ENCODE measurements at places on chromosomes 6 and 20. TPM values are rescaled to one million over a fixed set of nuclear protein-coding genes. Genes with fewer than 3 reads are reported as not detected.
A peak's percentile ranks its signal among the peaks of the same experiment; 100 is the strongest.

DNA sequence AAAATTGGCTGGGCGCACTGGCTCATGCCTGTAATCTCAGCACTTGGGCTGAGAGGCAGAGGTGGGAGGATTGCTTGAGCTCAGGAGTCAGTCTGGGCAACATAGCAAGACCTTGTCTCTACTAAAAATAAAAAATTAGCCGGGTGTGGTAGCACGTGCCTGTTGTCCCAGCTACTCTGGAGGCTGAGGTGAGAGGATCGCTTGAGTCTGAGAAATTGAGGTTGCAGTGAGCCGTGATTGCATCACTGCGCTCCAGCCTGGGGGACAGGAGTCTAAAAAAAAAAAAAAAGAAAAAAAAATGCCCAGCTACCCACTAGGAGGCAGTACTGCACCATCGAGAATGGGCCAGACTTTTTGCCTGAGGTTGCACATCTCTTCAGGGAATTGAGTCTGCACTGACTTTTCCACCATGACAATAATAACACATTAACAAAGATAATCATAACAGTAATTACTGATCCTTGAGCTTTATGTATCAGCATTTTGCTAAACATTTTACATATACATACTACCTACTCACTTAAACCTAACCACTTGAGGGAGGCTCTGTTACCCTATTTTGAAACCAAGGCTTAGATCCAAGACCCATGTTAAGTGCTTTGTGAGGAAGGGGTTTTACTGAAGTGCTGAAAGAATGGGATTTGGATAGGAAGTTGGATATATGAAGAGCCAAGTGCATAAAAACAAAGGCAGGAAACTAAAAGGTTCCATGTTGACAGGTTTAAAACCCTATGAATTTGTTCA lies 21.0 kb downstream of the SRSF3 start:
- H3K36me3 ChIP-seq: peaks cover 10% of the 10 kb centered on the region
- no peak overlapping the region for H3K27ac ChIP-seq
- peak; percentile 61 for DNase-seq
- no peaks in the 10 kb centered on the region for H3K27me3 ChIP-seq

DNA sequence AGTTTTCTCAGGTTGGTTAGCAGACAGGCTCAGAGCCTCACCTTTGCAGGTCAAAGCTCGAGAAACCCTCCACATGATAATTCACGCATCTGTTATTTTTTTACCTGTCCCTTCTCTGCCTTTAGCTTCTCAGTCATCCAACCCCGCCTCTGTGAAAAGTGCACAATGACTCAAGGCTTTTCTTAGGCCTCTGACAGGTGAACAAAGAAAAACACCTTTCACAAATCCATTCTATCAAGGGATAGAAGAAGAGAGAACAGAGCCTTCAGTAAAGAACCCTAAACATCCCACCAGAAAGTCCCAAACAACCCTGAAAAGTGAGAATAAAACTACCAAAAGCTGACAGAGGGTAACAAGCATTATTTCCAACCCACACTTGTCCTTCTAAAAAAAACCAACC lies 178.2 kb downstream of the GJA10 start:
- peaks cover 32% of the 10 kb centered on the region for H3K27me3 ChIP-seq
- no peaks in the 10 kb centered on the region for H3K4me1 ChIP-seq
- H3K4me3 ChIP-seq: no peak overlapping the region
- H3K27ac ChIP-seq: no peak overlapping the region

DNA sequence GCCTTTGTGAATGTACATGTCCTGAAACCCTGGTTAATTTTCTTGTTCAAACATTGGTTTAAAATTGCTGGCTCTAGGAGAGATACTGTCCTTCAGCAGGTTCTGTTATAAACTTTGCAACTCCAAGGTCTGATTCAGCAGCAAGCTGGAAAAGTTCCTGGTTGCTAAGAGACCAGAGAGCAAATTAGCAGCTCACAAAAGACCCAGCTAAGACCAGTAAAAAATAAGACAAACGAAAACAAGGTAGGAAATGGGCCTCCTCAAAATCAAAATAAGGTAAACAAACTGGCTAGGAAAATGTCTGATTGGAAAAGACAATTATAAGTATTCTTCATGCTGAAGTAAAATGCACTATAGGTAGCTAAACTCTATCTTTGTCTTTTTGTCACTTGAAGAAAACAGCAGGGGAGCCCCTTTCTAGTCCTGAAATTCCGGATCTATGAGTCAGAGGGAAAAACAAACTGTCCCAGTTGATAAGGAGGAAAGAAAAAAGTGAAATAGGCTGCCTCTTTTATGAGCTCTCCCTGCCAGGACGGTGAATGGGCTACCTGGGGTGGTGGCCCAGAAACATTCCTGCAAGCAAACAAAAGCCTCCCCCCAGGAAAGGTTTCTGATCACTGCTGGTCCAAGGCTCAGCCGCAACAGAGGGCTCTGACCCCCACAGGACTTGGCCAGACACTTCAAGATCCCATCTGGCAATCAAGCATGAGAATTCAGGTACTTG lies 41.6 kb downstream of the UNC5CL start:
- no peaks in the 10 kb centered on the region for H3K27me3 ChIP-seq
- H3K4me3 ChIP-seq: peak overlapping the region; percentile 20
- DNase-seq: peak; percentile 95
- H3K27ac ChIP-seq: peak overlapping the region; percentile 87
- H3K4me1 ChIP-seq: peaks cover 82% of the 10 kb centered on the region

GRCh38 chr6:47059216-47059885 lies 17.2 kb upstream of the ADGRF1 start:
- no peak overlapping the region for H3K27ac ChIP-seq
- H3K4me1 ChIP-seq: peaks cover 42% of the 10 kb centered on the region
- no peaks in the 10 kb centered on the region for H3K36me3 ChIP-seq
- no peaks in the 10 kb centered on the region for H3K27me3 ChIP-seq

DNA sequence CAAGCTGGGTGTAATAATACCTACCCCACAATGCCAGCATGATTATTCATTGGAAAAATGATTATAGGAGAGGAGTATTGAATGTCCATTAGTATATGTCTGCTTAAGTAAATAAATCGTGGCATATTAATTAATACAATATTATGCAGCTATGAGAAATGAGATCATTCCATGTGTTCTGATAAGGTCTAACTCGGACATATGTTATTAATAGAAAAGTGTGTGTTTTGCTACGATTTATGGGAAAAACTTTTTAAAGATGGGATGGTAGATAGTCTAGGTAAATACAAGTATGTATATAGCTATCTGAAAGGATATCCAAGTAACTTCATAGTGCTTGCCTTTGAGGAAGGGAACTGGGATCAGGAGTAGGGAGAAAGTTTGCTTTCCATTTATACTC lies 61.5 kb upstream of the CDKAL1 start:
- H3K36me3 ChIP-seq: 0 out of 2 replicates have a peak, but pooled peaks cover 1% of the 10 kb centered on the region
- no peaks in the 10 kb centered on the region for H3K27me3 ChIP-seq
- H3K27ac ChIP-seq: no peak overlapping the region
- DNase-seq: no peak
- H3K4me1 ChIP-seq: no peaks in the 10 kb centered on the region

GRCh38 chr6:147285087-147285855 lies 81.1 kb downstream of the STXBP5 start:
- H3K27me3 ChIP-seq: no peaks in the 10 kb centered on the region
- DNase-seq: peak; percentile 46
- H3K27ac ChIP-seq: no peak overlapping the region
- no peak overlapping the region for H3K4me3 ChIP-seq
- H3K4me1 ChIP-seq: no peaks in the 10 kb centered on the region

DNA sequence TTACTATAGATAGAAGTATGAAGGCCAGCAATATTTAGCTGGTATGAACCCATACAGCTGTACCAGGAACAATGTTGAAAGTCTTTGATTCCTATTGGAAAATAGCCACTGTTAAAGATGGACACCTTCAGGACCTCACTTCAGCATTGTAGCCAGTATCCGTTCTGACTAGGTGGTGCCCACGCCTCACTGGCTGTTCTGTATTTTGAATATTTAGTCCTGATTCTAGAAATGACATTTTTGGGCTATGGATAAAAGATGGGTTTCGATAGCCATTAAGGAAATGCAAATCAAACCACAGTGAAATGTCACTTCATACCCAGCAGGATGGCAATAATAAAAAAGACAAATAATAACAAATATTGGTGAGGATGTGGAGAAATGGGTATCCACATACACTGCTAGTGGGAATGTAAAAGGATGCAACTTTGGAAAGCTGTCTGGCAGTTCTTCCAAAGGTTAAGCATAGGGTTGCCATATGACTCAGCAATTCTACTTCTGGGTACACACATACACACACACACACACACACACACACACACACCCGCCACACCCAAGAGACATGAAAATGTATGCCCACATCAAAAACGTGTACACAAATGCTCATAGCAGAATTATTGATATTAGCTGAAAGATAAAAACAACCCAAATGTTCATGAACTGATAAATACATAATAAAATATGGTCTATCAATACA lies 56.8 kb downstream of the UTRN start:
- no peaks in the 10 kb centered on the region for H3K27me3 ChIP-seq
- DNase-seq: peak; percentile 63
- H3K4me3 ChIP-seq: no peak overlapping the region
- no peaks in the 10 kb centered on the region for H3K36me3 ChIP-seq
- peak overlapping the region; percentile 56 for H3K27ac ChIP-seq
- peaks cover 96% of the 10 kb centered on the region for H3K4me1 ChIP-seq

DNA sequence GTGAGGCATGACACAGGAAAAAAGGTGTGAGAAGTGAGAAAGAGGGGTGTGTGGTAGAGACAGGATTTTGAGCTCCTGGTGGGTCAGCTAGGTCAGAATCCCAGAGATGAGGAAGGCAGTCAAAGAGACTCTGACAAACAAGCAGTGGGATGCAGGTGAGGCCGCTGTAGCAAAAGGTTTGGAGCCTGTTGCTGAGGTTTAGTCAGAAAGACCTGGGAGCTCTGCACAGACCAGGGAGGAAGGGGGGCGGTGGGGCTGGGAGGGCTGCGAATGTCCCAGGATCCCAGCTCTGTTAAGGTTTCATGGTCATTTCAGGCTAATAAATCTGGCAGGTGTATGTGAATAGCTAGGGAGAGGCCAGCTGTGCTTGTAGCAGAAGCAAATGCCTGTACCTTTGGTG lies 373.9 kb upstream of the SYNCRIP start:
- H3K27me3 ChIP-seq: no peaks in the 10 kb centered on the region
- no peak overlapping the region for H3K4me3 ChIP-seq
- H3K4me1 ChIP-seq: no peaks in the 10 kb centered on the region
- no peaks in the 10 kb centered on the region for H3K36me3 ChIP-seq
- H3K27ac ChIP-seq: no peak overlapping the region

DNA sequence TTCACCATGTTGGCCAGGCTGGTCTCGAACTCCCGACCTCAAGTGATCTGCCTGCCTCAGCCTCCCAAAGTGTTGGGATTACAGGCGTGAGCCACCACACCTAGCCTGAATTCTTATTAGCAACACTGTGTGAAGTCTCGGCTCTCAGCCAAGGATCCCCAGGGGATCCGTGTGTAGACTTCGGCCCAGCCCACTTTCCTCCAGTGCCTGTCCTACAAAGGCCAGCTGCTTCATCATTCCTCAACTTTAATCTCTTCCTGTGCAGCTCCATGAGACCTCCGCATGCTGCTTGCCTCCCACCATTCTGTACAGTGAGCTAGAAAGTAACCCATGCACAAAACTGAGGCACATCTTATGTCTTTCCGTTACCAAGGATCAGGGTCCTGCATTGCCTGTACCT lies 71.8 kb downstream of the SAMD3 start:
- DNase-seq: no peak
- no peaks in the 10 kb centered on the region for H3K36me3 ChIP-seq
- H3K27me3 ChIP-seq: peaks cover 6% of the 10 kb centered on the region

- H3K27ac ChIP-seq: no peak overlapping the region
- no peaks in the 10 kb centered on the region for H3K36me3 ChIP-seq
- no peaks in the 10 kb centered on the region for H3K27me3 ChIP-seq
- no peak overlapping the region for H3K4me3 ChIP-seq
- DNase-seq: peak; percentile 50
Measured at GRCh38 chr6:88870717-88871330, 92.6 kb downstream of the RNGTT start.

- DNase-seq: peak; percentile 16
- no peak overlapping the region for H3K4me3 ChIP-seq
- no peak overlapping the region for H3K27ac ChIP-seq
- no peaks in the 10 kb centered on the region for H3K27me3 ChIP-seq
- H3K36me3 ChIP-seq: peaks cover 8% of the 10 kb centered on the region
Measured at GRCh38 chr6:8014947-8015346, 49.2 kb downstream of the BLOC1S5 start.

GRCh38 chr20:43721429-43722152 lies 5.2 kb downstream of the GTSF1L start:
- H3K27me3 ChIP-seq: peaks cover 15% of the 10 kb centered on the region
- H3K36me3 ChIP-seq: no peaks in the 10 kb centered on the region
- peak overlapping the region; percentile 7 for H3K4me3 ChIP-seq
- peaks cover 38% of the 10 kb centered on the region for H3K4me1 ChIP-seq
- no peak for DNase-seq

DNA sequence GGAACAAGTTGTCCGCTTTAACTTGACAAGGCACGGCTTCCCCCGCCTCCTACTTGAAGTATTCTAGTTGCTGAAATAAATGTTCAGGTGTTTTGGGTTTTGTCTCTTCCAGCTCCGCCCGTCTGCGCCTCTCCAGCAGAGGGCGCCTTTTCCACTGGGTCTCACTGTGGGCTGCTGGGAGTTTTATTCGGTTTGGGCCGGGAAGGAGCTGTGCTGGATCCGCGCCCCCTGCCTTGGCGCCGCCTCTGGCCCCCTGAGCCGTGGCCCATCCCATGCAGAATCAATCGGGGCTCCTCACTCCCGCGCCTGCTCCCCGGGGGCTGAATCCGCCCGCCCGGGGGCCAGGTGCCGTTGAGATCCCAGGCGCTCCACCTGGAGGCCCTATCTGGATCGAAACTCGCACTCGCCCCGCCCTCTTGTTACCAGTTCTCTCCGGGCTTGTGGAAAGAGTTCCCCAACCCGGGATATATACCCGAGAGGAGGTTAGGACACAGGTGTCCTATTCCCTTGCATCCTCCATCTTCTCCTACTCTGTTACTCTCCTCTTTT lies 51.0 kb upstream of the TCF21 start:
- H3K4me3 ChIP-seq: peak overlapping the region; percentile 57
- no peaks in the 10 kb centered on the region for H3K27me3 ChIP-seq
- peak; percentile 56 for DNase-seq
- H3K36me3 ChIP-seq: no peaks in the 10 kb centered on the region
- H3K27ac ChIP-seq: no peak overlapping the region

- DNase-seq: no peak
- H3K27ac ChIP-seq: no peak overlapping the region
Measured at GRCh38 chr6:62283365-62283764, 2.7 kb downstream of the KHDRBS2 start.

DNA sequence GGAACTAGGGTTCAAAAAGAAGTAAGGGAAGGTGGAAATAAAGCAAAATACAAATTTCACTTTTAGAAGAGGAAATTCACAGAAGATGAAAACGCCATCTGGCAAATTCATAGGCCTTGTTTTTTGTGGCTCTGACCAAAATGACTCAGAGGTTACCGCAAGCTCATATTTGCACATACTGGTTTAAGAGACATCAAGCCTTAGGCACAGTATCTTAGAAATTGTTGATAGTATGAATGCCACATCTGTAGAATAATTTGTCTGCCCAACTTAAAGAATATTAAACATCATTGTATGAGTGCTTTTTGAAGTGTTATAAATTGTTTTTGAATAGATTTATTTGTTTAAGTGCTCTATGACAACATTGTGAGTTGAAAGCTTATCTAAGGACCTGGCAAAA lies 10.6 kb downstream of the TAAR1 start:
- no peak overlapping the region for H3K27ac ChIP-seq
- DNase-seq: no peak
- no peaks in the 10 kb centered on the region for H3K36me3 ChIP-seq
- H3K27me3 ChIP-seq: 0 out of 3 replicates have a peak, but pooled peaks cover 4% of the 10 kb centered on the region

ADGB gene
- not detected for polyA plus RNA-seq

FAM217A gene
- not detected for polyA plus RNA-seq

DEFB129 gene
- not detected for polyA plus RNA-seq

PTPRA gene
- polyA plus RNA-seq: 107 TPM

GGTLC1 gene
- polyA plus RNA-seq: not detected

TTBK1 gene
- polyA plus RNA-seq: 0.24 TPM

WFDC2 gene
- polyA plus RNA-seq: 0.33 TPM

All from HepG2 (cell line).